ENCODE measurements at places on chromosomes 4 and X. TPM values are rescaled to one million over a fixed set of nuclear protein-coding genes. Genes with fewer than 3 reads are reported as not detected.

GRCh38 chr4:124907881-124908280, 195.3 kb upstream of the ANKRD50 start:
- H3K27me3 ChIP-seq = no peaks in the 10 kb centered on the region
- DNase-seq = no peak
- peaks cover 18% of the 10 kb centered on the region for H3K4me1 ChIP-seq
- H3K27ac ChIP-seq = no peak overlapping the region

DNA sequence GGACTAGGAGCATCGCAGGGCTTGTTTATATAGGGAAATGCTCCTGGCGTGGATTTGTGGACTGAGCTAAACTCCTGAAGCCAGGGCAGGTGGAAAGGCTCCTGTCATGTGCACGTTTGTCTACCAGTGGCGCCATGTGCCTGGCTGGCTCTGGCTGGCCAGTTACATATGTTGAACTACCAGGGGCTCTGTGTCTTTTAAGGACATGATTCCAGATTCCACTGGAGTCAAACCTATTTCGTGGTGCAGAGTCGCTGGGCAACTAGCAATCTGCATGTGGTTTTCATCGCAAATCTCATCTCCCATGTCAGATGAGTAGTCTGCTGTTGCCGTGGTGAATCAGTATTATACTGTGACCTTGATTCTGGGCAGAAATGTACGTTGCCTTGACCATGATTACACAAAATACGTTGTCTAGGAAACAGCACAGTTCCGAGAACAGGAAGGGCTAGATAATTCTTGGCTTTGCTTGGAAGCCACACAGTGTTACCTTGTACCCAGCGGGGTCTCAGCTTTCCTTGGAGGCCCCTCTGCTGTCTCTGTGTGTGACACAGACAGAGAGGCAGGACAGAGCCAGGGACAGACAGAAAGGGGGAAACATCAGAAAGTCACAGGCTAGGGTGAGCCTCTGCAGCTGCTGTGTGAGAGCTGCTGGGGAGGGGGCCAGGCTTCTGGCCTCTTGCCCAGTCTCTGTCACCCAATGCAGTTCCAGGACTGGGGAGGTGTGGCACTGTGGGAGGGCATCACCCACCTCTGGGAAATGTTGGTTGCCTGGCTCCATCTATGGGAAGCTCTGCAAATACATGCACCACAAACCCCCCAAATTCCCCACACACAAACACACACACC, 19.2 kb downstream of the PNMA6E start:
- H3K27ac ChIP-seq = no peak overlapping the region
- no peak for DNase-seq
- no peaks in the 10 kb centered on the region for H3K36me3 ChIP-seq
- H3K4me1 ChIP-seq = no peaks in the 10 kb centered on the region

DNA sequence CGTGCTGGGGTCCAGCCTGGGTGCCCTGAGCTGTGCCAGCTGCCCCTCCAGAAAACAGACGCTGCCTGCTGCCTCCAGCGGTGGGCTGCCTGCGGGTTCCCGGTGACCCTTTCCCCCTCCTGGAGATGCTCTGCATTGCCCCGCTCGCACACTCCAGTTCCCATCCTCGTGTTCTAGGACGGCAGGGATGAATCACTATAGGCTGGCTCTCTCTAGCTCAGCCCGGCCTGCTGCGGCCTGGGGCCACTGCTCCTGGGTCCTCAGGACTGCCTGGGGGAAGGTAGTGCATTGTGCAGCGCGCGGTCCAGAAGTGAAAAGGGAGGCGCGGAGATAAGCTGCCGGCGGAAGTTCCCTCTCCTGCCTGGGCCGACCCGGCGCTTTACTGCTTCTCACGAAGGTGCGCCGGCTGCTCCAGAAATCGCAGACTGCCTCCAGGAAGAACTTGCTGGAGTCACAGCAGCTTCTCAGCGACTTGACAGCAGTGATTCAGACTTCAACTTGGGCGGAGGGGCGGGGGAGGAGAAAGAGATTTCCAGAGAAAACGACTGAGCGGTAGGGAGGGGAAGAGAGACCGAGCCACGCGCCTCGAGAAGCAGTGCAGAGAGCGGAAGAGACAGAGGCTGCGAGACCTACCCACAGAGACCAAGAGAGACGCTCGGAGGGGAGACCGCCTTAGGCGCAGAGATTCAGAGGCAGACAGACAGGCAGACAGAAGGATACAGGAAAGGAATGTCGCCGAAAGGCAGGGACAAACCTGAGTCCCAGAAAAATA, 6.7 kb upstream of the MSX1 start:
- no peaks in the 10 kb centered on the region for H3K36me3 ChIP-seq
- no peak for DNase-seq
- H3K4me3 ChIP-seq = peak overlapping the region; percentile 40
- H3K27ac ChIP-seq = peak overlapping the region; percentile 52
- peaks cover 90% of the 10 kb centered on the region for H3K27me3 ChIP-seq

DNA sequence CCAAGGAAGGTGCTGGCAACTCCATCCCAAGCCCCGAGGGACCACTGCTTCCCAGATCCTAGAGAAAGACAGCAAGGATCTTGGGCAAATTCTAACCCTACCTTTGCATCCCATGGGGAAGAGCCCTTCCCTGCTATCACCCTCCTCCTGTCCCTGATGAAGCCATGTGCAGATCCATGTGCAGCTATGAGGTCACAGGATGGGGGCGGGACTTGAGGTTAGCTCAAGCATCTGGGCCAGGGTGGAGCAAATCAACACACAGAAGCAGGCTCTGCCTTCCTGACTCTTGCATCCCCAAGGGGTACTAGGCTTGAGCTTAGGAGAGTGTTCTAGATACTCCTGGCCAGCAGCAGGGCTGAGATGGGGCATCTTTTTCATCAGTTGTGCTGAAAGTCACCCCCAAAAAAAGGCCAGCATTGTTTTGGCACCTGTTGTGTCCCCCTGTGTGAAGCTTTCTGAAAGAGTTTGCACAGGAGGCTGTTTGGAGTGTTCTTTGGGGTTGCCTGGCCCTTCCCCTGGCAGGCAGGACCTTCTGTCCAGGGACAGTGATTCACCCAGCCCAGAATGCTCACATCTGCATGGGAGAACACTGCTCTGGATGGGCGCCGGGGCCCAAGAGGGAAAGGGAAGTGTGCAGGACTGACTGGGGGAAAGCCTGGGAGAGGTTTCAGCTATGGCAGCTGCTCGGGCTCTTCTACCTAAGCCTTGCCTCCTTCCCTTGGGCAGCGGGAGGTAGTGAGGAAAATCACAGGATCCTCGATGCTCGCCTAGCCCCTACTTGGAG, 50.8 kb downstream of the PRPS1 start:
- DNase-seq = peak; percentile 92
- H3K4me3 ChIP-seq = no peak overlapping the region
- no peaks in the 10 kb centered on the region for H3K27me3 ChIP-seq

GRCh38 chr4:93764639-93765246, 63.8 kb upstream of the ATOH1 start:
- no peaks in the 10 kb centered on the region for H3K27me3 ChIP-seq
- H3K36me3 ChIP-seq = no peaks in the 10 kb centered on the region
- no peak for DNase-seq
- H3K4me1 ChIP-seq = no peaks in the 10 kb centered on the region

DNA sequence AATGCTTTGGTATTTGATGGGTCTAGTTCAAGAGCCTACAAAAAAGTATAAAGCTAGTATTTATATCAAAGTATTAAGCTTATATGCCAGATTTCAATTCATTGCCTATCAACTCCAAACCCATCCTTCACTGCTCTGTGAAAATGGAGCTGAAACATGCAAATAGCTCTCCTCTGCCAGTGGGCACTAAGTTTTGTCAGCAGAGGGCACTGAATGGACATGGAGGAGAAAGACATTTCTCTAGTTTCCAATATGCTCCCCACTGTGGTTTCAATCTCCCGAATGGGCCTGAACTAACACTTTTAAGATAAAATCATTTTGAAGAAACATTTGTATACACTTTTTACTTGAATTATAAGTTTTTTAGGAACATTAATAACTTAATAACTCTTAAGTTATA, 12.4 kb downstream of the PPID start:
- DNase-seq = no peak
- H3K27me3 ChIP-seq = no peaks in the 10 kb centered on the region
- no peak overlapping the region for H3K4me3 ChIP-seq

GRCh38 chr4:168241953-168242352, 76.6 kb downstream of the DDX60 start:
- no peak overlapping the region for H3K4me3 ChIP-seq
- no peaks in the 10 kb centered on the region for H3K27me3 ChIP-seq
- no peaks in the 10 kb centered on the region for H3K4me1 ChIP-seq
- H3K27ac ChIP-seq = no peak overlapping the region
- no peak for DNase-seq
- peaks cover 33% of the 10 kb centered on the region for H3K36me3 ChIP-seq

DNA sequence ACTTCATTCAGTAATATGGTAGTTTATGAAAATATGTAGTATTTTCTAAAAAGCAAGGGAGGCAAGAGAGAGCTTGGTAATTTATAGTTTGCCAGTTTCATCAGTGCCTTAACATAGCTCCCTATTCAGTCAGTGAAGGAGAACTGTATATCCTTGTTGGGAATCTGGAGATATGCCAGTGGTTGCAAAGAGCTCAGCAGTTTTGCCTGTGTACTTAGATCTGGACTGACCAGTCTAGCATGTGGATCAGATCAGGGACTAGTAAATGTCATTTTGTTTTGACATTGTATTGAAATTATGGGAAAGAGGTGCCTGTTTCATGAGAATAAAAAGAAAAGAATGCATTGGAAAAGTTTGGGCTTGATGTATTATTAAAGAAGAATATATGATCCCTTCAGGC, 88.6 kb downstream of the ZIC3 start:
- H3K4me3 ChIP-seq = no peak overlapping the region
- H3K27ac ChIP-seq = no peak overlapping the region
- no peaks in the 10 kb centered on the region for H3K36me3 ChIP-seq
- no peak for DNase-seq
- H3K27me3 ChIP-seq = no peaks in the 10 kb centered on the region
- H3K4me1 ChIP-seq = no peaks in the 10 kb centered on the region

DNA sequence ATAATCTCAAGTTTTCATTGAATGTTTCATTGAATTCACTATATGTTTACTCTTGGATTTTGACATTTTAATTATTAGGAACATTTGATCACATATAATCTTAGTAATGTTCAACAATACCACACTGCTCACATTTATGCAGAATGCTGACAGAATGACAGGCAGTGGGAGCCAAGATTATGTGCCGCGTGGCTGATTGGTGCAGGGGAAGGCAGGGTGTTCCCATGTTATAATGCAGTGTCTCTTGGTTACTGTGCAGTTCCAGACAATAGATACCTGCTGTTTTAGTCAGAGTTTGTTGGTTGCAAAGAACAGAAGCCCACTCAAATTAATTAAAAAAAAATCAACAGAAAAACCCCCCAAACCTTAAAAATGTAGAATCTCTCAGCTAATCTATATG, 33.0 kb downstream of the FHIP1A start:
- no peaks in the 10 kb centered on the region for H3K36me3 ChIP-seq
- DNase-seq = no peak
- no peaks in the 10 kb centered on the region for H3K27me3 ChIP-seq
- H3K4me1 ChIP-seq = peaks cover 4% of the 10 kb centered on the region
- no peak overlapping the region for H3K27ac ChIP-seq
- no peak overlapping the region for H3K4me3 ChIP-seq

DNA sequence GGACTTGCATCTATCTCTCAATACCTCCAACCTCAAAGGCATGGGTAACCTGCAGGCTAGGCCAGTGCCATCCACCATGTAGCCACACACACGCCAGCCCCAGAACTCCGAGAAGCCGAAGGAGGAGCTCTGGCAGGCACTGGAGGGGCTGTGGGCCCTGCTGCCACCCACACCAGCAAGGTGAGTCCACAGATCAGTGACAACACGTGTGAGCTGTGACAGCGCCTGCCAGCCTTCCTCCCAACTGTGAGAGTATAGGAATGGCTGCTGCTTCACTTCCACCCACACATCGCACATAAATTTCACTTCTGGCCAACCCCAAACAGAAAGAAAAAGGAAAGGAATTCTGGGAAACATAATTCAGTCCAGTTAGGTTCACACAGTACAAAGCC, 422.6 kb downstream of the BCOR start:
- no peaks in the 10 kb centered on the region for H3K36me3 ChIP-seq
- no peak overlapping the region for H3K4me3 ChIP-seq
- H3K27me3 ChIP-seq = no peaks in the 10 kb centered on the region

GRCh38 chr4:139709660-139710059, 44.0 kb downstream of the MGST2 start:
- H3K4me1 ChIP-seq = no peaks in the 10 kb centered on the region
- H3K27me3 ChIP-seq = no peaks in the 10 kb centered on the region
- H3K36me3 ChIP-seq = peaks cover 6% of the 10 kb centered on the region
- DNase-seq = no peak
- no peak overlapping the region for H3K27ac ChIP-seq
- H3K4me3 ChIP-seq = no peak overlapping the region

GRCh38 chr4:87555773-87556619, 26.8 kb upstream of the SPARCL1 start:
- no peaks in the 10 kb centered on the region for H3K4me1 ChIP-seq
- H3K27ac ChIP-seq = no peak overlapping the region
- no peaks in the 10 kb centered on the region for H3K27me3 ChIP-seq
- H3K36me3 ChIP-seq = no peaks in the 10 kb centered on the region
- H3K4me3 ChIP-seq = no peak overlapping the region

The SLITRK4 gene
- 3.4 TPM for total RNA-seq

The CYTL1 gene
- total RNA-seq = not detected

The FOXO4 gene
- total RNA-seq = 23.7 TPM

The FGFBP2 gene
- 8.6 TPM for total RNA-seq
